ENCODE measurements at places on chromosomes 3 and 15.

DNA sequence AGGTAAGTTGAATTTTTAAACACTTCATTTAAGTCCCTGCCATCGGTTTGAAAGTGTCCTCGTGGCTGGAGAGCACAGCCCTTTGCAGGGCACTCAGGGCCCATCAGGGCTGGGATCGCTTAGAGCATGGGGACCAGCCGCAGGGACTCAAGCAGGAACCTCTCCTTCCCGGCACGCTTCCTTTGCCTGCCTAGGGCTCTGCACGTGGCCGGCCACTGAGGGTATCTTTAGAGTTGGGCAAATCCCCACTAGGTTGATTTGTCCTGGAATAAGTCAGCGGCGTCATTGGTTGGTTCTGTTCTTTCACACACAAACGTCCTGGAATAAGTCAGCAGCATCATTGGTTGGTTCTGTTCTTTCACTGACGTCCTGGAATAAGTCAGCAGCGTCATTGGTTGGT, 131.6 kb downstream of the OCA2 start:
- DNase-seq: no peak

- no peak for DNase-seq
These were observed 651.0 kb upstream of the NAALADL2 start for GRCh38 chr3:174208161-174208560.

- DNase-seq: no peak
These were observed 5.3 kb downstream of the PDIA5 start for GRCh38 chr3:123072152-123072551.

DNA sequence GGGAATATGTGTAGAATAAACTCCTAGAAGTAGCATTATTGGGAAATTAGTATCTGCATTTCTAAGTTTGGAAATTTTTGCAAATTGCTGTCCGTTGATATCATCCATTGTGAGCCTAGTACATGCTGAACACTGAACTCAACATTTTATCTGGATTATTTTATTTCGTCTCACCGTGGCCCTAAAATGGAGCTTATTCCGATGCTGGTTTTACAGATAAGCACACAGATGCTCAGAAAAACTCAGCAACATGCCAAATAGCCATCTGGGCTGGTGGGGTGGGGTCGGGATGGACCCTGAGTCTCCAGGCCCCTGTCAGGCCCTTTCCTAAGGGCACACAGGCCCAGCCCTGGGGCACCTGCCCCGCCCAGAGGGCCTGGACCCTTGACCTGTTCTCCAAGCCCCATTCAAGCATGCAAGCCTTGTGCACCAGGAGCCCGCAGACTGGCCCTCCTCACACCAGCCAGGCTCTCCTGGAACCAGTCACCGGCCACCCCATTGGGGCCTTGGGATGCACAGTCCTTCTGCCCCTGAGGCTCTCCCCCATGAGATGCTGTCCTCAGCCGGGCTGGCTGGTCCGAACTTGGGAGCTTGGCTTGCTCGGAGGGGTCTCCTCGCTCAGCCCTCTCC, 20.7 kb upstream of the KLF13 start:
- DNase-seq: no peak

DNA sequence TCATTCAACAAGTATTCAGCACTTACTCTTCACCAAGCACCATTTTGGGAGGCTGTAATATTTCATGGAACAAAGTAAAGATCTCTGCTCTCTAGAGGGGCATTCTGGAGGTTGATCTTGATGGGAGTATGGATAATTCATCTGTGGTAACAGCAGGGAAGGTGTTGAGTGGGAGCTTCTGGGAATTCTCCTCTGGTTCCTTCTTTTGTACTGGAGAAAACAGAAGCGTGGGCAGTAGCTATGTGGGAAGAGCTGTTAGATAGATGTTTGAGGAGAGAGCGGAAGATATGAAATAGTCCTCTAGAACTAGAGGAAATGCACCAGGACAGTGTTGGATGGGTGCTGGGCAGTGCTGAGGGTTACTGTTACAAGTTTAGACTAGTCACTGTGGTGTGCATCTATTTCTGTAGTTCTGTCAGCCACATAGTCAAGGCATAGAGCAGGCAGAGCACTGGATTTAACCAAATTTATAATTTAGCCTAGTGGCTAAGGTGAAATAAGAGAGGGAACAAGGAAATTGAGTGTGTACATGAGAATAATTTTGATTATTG, 9.6 kb downstream of the NMD3 start:
- DNase-seq: no peak

GRCh38 chr3:10502185-10502880, 3.1 kb downstream of the ATP2B2 start:
- no peak for DNase-seq

DNA sequence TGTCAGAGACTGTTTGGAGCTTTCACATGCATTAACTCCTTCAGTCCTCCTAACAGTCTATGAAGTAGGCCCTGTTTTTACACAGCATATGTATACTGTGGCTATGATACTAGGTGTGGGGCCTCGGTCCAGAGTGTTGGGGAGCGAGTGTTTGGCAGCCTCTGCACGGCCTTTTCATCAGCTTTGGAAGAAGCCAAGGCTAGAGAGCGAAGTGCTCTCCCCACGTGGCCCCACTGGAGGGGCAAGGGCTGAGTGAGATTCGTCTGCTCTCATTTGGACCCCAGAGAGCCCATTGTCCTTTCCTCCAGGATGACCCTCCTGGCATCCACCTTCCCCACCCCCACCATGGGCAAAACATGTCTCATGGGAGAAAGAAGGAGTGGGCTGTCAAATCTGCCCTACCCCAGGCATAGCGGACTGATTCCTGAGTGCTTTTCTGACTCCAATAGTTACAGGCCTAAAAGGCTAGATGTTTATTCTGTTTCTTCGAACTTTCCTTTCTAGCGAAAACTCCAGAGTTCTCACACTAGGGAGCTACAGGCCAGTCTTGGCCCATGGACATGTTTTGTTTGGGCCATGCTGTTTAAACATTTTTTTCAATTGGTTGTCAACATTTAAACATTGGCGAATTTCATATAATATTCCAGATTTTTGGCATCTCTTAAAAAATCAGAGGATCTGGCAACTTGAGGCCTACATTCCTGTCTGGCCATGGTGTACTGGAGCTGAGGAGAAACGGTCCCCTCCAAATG, 76.0 kb downstream of the EEFSEC start:
- no peak for DNase-seq

- no peak for DNase-seq
These were observed 17.3 kb downstream of the KPNA1 start for GRCh38 chr3:122497425-122497824.
